ENCODE measurements at places on chromosomes 7 and 10.

DNA sequence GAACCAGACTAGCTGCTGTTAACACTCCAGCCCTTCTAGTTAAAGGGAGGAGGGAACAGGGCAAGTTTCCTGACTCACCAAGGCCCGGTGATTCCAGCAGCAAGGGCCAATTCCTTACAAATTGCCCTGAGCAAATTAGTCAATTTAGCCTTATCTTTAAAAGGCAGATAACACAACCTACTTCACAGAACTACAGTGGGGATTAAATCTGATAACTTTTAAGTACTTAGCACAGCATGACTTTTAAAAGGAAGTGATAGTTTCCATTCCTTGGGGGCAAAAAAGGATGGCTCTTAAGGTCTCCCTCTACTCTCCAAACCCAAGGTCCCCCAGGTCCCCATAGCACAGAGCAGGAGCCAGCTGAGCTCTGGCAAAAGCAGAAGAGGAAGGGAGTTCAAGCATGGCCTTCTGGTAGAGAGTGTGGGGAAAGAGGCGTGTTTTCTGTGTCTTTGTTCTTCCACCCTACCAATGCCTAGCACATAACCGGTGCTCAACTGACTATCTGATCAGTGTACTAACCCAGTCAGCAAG is 4.0 kb downstream of the CDCA7L start:
- peak; percentile 66 for DNase-seq

DNA sequence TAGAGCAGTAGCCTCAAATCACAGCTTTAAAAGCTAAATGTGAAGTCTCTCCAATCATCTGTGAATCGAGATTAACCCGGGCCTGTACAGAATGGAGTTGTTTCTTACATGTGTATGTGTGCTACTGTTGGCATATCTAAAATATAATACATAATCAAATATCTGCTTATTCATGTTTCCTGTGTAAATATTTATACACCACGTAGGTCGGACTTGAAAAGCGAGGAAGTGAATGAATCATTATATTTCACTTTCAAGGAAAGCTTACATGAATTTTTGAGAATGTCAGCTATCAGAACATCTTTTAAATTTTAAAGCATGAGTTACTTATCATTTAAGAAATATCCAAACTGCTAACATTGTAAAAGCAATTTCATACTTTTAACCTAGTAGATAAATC is 233.3 kb downstream of the SLC25A13 start:
- no peak for DNase-seq

GRCh38 chr10:24451325-24451820 is 242.4 kb downstream of the KIAA1217 start:
- no peak for DNase-seq

GRCh38 chr10:86596266-86596665 is 58.1 kb upstream of the OPN4 start:
- peak; percentile 60 for DNase-seq

DNA sequence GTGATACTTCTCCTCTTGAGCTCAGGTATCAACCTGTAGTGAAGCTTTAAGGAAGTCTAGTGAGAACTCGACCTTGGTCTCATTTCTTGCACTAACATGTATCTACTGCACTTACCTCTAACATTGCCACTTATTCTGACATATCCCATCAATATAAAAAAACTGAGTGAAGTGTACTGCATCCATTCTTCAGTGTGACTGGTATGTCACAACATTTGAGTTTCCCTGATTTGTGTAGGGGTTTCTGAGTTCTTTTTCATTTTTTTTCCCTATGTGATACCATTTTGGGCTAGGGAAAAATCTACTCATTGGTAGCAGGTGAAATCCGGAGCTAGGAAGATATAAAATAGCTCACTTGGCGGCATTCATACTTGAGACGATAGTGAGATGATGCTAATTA is 274.3 kb downstream of the PRKG1 start:
- DNase-seq = no peak

GRCh38 chr7:7237978-7238267 is 55.6 kb downstream of the C1GALT1 start:
- no peak for DNase-seq

All from EH (cell line).